DMS153 (cell line): ENCODE measurements at places on chromosomes 1 and 21.

DNA sequence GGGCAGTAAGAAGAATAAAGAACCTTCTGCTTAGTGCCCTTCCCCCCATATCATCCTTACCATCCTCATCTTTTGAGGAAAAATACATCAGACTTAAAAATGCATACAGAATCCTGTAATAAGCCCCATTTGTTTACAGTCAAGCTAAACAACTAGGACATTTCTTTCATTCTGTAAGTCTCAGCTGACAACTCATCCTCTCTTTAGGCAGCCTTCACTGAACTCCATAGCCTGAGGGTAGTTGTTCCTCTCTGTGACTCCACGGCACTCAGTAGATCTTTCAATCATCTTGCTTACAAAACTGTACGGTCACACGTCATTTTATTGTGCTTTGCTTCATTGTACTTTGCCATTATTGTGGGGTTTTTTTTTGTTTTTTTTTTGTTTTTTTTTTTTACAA lies 82.5 kb downstream of the NRIP1 start:
- DNase-seq: no peak

DNA sequence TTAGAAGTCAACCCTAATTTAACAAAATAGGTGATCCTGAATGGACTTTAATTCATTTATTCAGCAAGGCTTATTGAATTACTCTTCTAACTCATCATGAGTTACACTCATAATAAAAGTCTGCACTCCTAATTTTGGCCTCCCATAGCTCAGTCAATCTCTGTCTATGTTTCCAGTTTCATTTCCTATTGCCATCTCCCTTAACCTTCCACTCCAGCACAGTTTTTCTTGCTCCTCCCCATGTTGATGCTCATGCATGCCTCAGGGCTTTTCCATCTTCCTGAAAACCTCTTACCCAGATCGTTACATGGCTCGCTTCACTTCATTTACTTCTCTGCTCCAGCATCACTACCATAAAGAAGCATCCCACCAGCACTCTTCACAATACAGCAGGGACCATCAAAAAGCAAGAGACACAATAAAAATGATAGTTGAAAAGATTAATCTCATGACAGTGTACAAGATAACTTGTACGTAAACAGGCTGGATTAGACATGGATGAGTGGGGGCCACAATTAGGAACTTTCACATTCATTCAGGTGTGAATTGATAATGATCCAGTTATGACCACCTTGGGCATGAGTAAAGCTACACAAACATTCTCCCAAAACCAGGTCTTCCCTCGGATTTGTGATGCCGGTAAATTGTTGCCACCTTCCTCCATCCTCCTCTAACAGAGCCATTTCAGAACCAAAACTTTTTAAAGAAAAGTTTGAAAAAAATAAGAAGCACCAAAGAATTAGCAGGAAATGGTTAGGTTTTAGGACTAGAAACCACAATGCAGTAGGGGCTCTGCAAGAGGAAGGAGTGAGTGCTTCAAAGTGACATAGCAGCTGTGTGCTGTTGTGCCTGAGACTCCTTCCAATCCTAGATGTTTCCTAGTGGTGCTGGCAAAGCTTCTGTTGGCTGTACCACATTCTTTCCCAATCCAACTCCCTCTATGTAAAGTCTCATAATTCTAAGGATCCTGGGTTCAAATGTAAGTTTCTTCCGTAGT lies 89.8 kb downstream of the OLFML2B start:
- DNase-seq: no peak

- no peak for DNase-seq
These were observed at the start of gene PRKACB for GRCh38 chr1:84143796-84144565. Gene PRKACB (plus strand): TSS chr1:84144271. CDS start chr1:84144362, 91 bp downstream.

DNA sequence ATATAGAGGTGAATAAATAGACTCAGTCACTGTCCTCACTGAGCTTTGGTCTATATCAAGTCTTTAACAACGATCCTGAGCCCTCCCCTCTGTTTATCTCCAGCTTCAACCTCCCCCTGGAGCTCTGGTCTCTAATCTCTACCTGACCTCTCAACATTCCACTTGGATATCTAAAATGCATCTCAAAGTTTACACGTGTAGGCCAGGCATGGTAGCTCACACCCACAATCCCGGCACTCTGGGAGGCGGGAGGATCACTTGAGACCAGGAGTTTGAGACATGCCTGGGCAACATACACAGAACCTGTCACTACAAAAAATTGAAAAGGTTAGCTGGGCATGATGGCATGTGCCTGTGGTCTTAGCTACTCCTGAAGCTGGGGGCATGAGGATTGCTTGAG lies 53.4 kb downstream of the GADD45A start:
- DNase-seq: no peak

- no peak for DNase-seq
These were observed 12.4 kb downstream of the SLC30A1 start for GRCh38 chr1:211566431-211567025.

DNA sequence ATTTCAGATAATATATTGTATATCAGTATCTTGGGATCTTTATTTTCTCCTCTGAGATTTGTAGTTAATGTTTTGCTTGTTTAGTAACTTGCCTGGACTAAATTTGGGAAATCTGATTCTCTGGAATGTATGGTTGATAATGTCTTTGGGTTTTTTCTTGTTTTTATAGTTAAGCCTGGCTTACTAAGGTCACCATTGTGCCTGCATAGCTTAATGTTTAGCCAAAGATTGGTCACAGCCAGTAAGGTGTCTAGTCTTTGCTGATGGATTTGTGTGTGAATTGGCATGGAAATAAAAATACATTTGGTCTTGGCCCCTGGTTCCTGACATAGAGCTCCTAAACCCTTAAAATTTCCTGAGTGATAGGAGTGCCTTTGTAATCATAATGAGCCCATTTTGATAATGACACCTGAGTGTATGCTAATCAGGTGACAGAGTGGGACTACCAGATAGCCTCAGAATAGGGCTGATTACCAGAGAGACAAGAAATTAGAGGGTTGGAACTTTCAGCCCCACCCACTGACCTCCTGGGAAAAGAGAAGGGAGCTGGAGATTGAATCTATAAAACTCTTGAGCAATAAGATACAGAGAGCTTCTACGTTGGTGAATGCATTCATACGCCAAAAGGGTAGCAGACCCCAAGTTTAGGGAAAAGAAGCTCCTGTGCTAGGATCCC lies 47.9 kb upstream of the NUF2 start:
- no peak for DNase-seq

GRCh38 chr1:200628223-200628881 lies 7.8 kb upstream of the KIF14 start:
- DNase-seq: no peak

DNA sequence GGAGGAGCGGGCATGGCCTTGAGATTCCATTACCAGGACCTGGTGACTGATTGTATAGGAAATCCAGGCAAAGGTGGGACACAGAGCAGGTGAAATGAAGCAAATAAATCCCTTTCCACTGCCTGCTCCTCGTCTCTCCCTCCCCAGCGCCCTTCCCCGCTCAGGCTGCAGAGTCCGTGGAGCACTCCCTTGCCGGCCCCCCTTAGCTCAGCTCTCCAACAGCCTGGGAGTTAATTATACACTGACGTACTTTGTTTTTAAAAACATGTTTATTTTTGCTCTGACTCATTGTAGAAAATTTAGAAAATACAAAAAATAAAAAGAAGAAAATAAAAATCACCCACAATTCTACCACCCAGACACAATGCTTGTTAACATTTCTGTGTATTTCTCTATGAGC lies 61.7 kb downstream of the LGR6 start:
- DNase-seq: no peak

- DNase-seq: no peak
These were observed 119.8 kb upstream of the ZBTB40 start for GRCh38 chr1:22331618-22332423.

DNA sequence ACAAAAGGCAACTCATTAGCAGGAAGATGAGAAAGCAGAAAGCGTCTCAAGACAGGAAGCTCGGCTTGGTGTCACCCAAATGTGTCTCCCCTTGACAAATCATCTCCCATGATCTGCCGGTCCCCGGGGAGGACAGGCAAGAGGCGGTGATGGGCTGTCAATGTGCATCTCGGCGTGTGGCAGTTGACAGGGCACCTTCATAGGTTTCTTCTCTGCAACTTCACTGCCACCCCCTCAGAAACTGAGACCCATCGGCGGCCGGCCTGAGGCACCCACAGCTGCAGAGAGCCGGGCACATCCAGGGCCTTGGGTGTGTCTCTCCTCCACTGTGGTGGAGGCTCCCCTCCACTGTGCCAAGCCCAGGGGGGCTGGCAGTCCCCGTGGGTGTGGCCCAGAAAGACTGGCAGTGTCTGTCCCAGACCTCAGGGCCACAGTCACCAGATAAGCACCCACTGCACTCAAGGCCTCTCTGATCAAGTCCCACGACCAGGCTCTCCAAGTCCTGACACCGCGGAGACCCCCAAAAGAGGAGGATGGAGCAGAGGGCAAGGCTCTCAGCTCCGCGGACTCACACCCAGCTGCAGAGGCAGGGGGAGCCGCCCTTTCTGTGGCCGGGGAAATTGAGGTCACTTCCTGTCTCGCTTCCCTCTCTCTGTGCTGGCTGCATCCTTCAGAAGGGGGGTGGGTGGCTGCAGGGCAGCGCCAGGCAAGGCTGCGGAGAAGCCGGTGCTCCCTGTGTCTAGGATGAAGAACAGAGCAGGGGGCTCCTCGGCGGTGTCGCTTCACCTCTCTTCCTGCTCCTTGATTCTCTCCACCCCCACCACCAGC lies 39.6 kb upstream of the LBR start:
- DNase-seq: peak; percentile 81

DNA sequence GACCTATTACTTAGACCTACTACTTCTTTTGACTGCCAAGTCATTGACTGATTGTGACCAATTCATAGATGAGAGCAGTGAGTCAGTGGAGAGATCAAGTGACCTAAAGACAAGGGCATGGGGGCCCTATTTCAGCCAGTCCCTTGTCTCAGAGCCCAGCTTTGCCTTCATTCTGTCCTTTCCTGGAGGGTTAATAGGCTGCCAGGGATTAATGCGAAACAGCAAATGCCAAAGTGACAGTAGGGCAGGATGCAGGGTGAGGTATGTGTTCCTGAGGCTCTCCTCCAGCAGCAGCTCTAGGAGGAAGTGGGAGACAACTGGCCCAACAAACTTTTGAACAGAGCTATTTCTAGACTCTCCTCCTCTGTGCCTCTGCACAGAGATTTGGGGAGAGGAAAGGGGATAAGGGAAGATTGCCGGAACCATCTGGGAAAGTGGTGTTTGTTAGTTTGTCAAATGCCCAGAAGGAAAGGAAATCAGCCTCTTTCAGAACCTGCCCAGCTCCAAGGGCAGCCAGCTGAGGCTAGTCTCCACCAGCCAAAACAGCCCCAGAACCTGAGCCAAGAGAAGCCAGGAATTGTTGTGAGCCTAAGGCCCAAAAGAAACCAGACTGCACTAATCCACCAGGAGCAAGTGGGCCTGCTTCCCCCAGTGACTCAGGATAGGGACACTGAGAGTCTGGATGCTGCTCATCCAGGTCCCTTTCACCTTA lies 4.9 kb upstream of the S100A3 start:
- DNase-seq: no peak

- DNase-seq: no peak
These were observed 73.5 kb downstream of the LRIG2 start for GRCh38 chr1:113146242-113147072.

- DNase-seq: no peak
These were observed 179.3 kb downstream of the KAZN start for GRCh38 chr1:14777516-14778506.

GRCh38 chr1:223500560-223501425 lies 107.6 kb downstream of the CCDC185 start:
- DNase-seq: no peak

DNA sequence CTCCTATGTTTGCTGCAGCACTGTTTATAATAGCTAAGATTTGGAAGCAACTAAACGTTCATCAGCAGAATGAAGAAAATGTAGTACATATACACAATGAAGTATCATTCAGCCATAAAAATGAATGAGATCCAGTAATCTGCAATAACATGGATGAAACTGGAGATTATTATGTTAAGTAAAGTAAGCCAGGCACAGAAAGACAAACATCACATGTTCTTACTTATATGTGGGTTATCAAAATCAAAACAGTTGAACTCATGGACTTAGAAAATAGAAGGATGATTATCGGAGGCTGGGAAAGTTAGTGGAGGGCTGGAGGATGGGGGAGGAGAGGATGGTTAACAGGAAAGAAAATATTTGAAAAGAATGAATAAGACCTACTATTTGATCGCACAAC lies 1017.6 kb downstream of the KCNT2 start:
- DNase-seq: no peak

DNA sequence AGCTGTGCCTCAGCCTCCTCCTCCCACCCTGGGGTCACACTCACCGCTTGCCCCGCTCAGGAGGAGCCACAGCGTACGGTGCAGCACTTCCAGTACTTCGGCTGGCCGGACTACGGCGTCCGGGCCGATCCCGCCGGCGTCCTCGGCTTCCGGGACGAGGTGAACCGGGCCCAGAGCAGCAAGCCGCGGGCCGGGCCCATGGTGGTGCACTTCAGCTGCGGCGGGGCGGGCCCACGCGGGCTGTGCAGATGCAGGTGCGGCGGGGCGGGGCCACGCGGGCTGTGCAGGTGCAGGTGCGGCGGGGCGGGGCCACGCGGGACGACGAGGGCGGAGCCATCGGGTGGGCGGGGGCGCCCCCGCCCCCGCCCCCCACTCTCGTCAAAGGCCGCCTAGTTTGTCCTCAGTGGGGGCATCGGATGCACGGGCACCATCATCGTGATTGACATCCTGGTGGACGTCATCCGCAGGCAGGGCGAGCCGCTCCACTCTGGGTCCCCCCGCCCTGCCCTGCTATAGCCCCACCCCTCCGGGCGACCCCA lies 5.5 kb downstream of the RNF223 start:
- DNase-seq: peak; percentile 75

DNA sequence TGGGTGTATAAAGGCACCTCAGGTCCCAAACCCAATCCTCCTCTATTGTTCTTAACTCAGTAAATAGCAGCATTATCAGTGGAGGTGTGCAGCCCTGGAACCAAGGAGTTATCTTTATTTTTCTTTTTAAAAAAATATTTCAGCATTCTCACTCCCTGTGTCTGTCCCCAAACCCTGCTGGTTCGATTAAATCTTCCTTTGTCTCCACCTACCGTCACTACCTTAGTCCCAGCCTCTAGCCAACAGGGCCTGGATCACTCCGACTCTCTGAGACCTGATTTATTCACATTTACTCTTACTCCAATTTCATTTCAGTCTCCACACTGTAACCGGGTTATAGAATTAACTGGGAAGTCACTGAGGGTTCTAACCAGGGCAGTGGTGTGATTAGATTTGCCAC lies 39.1 kb upstream of the FAM89A start:
- DNase-seq: no peak

DNA sequence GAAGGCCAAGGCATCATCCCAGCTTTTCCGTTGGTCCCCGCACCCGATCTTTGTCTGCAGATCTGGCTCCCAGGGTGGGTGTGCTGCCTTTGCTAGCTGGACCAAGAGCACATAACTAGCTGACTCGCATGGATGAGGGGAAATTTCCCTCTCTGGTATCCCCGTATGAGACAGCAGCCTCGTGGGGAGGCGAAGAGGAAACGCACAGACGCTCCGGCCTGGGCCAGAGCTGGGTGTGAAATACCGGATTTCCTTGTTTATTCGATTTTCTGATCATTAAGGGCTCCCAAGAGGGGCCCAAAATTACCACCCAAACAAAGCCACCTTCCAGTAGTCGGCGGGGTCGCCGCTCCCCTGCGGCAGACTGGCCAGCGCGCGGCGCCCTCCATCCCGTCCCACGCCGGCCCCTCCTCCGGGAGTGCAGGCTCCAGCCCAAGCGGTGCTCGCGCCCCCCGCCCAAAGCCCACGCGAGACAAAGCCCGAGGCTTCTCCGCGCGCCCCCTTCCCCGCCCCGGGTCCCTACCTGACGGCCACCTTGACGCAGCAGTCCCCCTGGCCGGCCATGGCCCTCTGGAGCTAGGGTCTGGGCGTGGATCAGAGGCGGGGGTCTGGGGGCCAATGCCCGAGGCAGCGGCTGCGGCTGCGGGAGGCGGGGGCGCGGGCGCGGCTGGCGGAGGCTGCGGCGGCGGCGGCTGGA lies 546 bp downstream of the KIF21B start:
- DNase-seq: no peak

GRCh38 chr1:2388004-2388913 lies 3.1 kb downstream of the MORN1 start:
- DNase-seq: no peak
